ENCODE measurements at places on chromosomes 1 and 21.

GRCh38 chr1:71967670-71968069, 314.7 kb downstream of the NEGR1 start:
- no peak for DNase-seq

GRCh38 chr21:31503939-31504338, 155.6 kb upstream of the SOD1 start:
- DNase-seq: no peak

GRCh38 chr1:100265562-100265930, 470 bp upstream of the RTCA start:
- DNase-seq: peak; percentile 2

- no peak for DNase-seq
These were observed 91.5 kb downstream of the SIPA1L2 start for GRCh38 chr1:232538224-232538942.

DNA sequence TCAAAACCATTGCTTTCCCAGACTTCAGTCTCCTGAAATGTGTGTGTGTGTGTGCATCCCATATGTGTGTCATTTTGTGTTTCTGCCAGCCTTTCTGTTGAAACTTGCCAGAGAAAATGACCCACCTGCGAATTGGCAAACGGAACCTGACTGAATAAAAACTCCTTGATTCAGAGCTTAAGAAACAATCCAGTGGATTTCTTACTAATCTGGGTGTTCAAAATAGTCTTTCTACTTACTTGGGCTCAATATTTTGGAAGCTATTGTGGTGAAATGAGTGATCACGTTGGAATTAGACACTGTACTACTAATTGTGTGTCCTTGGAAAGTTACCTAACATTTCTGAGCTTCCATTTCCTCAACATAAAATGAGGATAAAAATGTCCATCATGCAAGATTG, 138.9 kb upstream of the ERG start:
- DNase-seq: no peak

- peak; percentile 35 for DNase-seq
These were observed 57.3 kb downstream of the NKAIN1 start for GRCh38 chr1:31182352-31182751.

- no peak for DNase-seq
These were observed 2.5 kb downstream of the AGO4 start for GRCh38 chr1:35810096-35810881.

- DNase-seq: no peak
These were observed 37.0 kb downstream of the AKNAD1 start for GRCh38 chr1:108819878-108820277.

DNA sequence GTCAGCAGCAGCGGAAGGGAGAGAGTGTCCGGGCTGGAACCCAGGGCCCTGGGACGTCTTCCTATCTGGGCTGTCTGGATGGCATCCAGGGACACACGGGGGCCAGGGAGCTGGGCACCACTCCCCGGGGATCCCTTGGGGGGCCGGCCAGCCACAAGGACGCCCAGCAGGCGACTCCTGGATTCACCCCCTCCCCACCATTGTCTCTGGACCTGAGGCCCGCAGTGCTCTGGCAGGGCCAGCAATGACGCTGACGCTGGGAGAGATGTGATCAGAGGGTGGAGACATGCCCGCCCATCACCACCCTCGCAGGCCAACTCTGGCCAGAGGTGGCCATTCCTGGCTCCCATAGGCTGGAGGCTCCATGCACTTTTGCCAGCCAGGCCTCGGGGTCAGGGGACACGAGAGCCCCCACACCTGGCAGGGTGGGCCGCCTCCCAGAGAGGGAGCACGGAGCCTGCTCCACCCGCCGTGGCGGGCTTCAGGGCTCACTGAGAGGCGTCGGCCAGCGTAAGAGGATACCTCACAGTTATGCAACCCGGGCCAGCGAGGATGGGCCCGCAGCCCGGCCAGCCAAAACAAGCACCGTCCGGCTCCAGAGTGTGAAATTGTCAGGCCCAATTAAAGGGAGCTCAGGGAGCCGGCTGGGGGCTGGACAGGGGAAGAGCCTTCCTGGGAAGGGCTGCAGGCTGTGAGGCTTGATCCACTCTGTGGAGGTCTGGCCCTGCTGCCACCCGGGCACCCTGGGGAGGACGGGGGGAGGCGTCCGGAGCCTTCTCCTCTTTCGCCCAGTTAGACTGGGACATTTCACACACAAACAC, 10.3 kb downstream of the ACTRT2 start:
- no peak for DNase-seq

- no peak for DNase-seq
These were observed 1.7 kb downstream of the PCNX2 start for GRCh38 chr1:233293556-233294446.

- no peak for DNase-seq
These were observed 1.7 kb upstream of the SIM2 start for GRCh38 chr21:36697060-36697850.

- no peak for DNase-seq
These were observed 130.5 kb downstream of the TOMM20 start for GRCh38 chr1:234997896-234998741.

DNA sequence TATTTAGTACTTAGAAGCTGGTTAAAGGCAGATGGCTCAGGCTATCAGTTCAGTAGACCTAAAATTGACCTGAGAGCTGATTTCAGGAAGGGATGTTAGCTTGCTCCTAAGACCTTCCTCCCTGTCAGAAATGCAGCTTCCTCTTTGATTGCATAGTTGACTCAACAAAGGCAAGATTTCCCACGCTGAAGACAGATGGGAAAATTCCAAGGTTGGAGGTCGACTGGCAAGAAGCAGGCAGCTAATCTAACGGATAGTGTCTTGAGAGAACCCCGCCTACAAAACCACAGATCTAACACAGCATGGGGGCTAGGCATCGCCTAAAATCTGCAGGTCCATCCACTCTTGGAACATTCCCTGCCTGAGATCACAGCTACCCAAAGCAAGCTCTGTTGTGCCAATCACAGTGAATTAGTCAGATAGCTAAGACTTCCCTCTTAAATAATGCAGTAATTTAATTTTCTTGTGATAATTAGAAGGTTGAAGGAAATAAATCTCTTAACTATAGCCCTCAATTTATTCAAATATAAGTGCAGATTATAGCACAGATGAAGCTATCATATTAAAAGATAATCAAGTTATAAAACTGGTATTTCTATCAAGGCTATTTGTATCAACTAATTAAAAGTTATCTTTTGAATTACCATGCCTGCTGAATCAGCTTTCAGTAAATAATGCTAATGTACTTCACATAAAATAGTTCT, 357.8 kb upstream of the SGIP1 start:
- no peak for DNase-seq

DNA sequence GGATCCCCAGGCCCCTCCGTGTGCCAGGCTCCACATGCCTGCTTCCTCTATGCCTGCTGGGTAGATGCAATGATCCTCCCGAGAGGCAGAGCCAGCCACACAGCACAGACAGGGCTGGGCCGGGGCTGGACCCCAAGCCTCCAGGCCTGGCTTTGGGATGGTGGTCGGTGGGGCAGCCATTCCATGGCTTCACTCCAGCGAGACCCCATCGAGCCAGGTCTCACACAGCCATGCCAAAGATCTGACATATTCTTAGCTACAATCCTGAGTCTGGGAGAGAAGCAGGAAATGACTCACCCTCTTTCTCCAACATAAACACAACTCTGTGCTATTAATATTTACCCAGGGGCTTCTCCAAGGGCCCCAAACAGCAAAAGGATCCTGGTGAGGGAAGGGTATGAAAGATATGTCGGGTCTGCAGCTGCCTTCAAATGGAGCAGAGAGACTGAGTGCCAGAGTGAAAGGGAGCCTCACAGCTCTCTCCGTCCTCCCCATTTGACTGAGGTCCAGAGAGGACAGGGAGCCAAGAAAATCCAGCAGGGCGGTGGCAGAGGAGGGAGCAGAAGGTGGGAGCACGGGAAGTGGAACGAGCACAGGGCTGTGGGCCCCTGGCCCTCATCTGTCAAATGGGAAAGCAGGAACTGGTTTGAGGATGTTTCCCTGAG, 639.5 kb downstream of the MATN1 start:
- no peak for DNase-seq

GRCh38 chr1:184973272-184974055, 844 bp downstream of the NIBAN1 start:
- DNase-seq: peak; percentile 15

DNA sequence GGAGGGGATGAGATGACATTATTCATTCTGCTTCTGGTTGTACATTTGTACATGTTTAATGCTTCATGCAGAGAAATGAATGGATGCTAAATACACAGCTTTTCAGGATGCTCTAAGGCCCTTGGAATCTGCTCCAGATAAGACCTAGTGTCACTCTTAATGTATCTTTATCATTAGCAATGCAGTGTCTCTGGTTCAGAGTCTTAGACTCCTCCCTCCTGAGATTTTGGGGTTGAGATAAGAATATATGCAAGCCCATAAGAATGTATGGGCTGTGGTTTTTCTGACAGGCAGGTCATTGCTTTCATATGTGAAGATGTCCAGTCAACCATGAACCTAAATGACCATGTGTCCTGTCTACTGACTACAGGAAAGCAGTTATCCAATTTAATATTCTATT, 415.5 kb downstream of the RPS6KC1 start:
- no peak for DNase-seq

GRCh38 chr1:238360474-238360873, 469.8 kb upstream of the ZP4 start:
- DNase-seq: no peak

- DNase-seq: no peak
These were observed 12.3 kb upstream of the JAM2 start for GRCh38 chr21:25626757-25627156.

- DNase-seq: no peak
These were observed 1446.8 kb downstream of the NCAM2 start for GRCh38 chr21:22444990-22445389.

DNA sequence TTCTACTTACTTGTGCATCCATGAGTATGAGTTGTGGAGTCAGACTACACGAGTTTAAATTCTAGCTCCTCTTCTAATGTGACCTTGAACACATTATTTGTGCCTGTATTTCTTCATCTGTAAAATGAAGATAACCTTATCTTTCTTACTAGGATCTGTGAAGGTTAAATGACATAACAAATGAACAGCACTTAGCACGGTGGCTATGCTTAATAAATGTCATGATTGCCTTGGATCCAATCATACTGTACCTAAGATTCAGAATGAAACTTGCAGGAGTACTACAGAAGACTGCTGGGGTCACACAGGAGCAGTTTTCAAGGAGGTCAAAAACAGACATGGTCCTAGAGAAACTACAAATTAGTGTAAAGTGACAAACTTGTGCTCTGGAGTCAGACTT, 22.2 kb upstream of the ALG14 start:
- DNase-seq: no peak

GRCh38 chr1:84347932-84348555, 46.5 kb downstream of the SAMD13 start:
- DNase-seq: no peak

DNA sequence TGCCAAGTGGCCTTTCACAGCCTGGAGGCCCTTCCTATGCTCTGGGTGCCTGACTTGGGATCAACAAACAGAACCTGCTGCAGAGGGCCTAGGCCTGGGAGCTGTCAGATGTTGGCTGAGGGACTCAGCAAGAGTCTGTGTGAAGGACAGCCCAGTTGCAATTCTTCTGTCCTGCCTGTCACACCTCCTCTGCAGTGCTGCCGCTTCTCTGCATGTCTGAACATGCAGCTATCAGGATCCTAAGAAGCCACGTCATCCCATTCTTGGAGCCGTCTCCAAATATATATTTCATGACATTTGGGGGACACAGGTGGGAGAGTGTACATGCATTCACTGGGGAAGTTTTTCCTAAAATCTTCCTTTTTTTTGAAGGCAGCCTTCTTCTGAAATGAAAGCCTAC, 8.6 kb downstream of the FCAMR start:
- DNase-seq: no peak

- no peak for DNase-seq
These were observed 2.7 kb downstream of the PSMG1 start for GRCh38 chr21:39180429-39181019.

DNA sequence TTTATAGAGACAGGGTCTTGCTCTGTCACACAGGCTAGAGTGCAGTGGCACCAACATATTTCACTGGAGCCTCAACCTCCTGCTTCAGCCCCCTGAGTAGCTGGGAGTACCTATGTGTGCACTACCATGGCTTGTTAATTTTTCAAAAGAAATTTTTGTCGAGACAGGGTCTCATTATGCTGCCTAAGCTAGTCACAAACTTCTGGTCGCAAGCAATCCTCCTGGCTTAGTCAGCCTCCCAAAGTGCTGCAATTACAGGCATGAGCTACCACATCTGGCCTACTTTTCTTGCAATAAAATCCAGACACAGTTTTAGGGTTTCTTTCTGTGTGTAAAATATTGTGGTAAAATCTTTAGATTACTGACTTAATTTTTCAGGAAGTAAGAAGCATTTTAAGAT, 27.9 kb upstream of the NTPCR start:
- no peak for DNase-seq

DNA sequence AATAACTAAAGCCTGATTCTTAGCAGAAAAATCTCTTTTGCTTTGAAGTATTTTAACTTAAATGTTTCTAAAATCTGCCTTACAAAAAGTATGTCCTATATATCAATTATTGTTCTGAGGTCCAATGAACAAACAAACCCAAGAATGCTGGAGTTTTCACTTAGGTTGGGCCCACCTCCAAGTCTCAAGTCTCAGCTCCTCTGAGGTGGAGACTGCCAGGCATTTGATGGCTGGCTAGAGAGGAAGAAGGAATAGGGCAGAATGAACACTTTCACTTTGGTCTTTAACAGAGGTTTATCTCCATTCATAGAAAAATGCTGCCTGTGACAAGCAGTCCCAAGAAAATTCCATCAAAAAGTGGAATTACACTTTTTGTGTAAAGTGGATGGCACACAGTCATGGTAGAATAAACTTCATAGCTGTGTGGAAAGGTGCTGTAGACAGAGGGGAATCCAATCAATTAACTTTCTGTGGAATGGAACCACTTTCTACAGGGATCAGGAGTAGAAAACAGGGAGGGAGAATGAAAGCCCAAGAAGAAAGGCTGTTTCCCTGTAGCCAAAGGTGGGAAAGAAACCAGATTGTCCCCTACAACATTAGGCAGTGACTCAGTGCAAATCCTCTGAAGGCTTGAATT, 349.4 kb upstream of the RUNX1 start:
- DNase-seq: no peak

DNA sequence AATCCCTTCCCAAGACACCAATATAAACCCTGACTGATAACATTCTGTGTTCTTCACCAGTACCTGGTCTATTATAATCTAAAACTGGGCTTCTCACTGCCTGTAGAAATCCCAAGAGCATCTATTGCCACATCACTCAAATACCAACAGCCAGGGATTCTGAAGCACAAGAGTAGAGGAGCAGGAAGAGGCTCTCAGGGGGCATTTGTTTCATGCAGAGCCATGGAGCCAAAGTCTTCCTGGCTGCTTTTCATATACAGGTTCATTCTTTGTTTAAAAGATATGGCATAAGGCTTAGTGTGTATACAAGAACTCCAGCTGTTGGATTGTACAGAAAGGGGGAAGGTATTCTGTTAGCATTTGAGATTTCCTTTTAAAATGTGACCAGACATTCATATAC, 38.2 kb upstream of the USH2A start:
- no peak for DNase-seq

GRCh38 chr1:62601457-62601856, 4.1 kb downstream of the ANGPTL3 start:
- no peak for DNase-seq

DNA sequence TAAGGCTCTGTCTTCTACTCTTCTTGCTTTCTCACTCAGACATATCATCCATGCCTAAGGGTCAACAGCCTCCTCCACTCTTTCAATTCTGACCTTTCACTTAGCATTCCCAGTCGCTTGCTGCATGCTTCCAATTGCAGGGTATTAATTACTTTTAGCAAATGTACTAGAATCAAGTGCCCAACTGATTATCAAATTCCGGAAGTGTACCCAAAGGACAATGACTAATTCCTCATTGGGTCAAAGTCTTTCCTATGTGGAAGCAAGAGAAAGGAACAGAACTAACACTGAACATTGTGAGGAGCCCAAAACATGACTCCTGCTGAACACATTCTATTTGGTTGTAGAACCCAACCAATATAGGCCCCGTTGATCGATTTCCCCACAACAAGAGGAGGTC, 101.8 kb downstream of the APP start:
- DNase-seq: no peak

All from activated CD4-positive, alpha-beta T cell treated with anti-CD3 and anti-CD28 coated beads, Interleukin-2, amount 50 U/mL, for 4 hours (primary cell).